Stimulated activated CD8-positive, alpha-beta memory T cell treated with anti-CD3 and anti-CD28 coated beads, Interleukin-12 subunit alpha, Interleukin-12 subunit beta, amount 100 ng/mL, for 4 hours (primary cell): ENCODE measurements at places on chromosomes 2 and 18.

DNA sequence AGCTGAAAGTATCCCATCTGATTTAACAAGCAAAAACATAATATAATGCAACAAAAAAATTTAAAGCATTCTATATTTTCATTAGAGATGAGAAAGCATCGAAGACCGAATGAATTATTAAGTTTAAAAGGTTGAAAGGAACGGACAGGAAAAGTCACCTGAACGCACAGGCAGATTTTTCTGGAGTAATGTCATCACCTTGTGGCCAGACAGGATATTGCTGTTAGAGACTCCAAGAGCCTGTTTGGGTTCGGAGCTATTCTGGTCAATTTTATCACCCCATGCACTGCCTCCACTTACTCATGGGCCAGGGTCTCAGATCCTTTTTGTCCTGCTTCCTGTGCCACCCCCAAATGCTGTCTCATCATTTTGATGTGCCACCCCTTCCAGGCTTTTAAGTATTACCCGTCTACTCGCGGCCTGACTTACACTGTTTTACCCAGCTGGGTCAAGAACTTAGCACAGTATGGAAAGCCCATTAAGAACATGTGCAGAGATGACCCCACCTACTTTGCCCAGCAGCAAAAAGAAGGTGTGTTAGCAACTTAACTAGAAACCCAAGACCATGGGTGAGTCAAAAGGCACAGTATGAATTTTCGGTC is 27.3 kb downstream of the GKN2 start:
- DNase-seq = no peak

- DNase-seq = no peak
Measured at GRCh38 chr2:240213476-240214421, 73.3 kb upstream of the OTOS start.

- no peak for DNase-seq
Measured at GRCh38 chr2:205361272-205361671, 321.0 kb upstream of the NRP2 start.

- no peak for DNase-seq
Measured at GRCh38 chr2:204201507-204201906, 264.9 kb downstream of the ICOS start.

GRCh38 chr18:23131693-23132319 is 3.5 kb upstream of the CABLES1 start:
- DNase-seq = no peak

DNA sequence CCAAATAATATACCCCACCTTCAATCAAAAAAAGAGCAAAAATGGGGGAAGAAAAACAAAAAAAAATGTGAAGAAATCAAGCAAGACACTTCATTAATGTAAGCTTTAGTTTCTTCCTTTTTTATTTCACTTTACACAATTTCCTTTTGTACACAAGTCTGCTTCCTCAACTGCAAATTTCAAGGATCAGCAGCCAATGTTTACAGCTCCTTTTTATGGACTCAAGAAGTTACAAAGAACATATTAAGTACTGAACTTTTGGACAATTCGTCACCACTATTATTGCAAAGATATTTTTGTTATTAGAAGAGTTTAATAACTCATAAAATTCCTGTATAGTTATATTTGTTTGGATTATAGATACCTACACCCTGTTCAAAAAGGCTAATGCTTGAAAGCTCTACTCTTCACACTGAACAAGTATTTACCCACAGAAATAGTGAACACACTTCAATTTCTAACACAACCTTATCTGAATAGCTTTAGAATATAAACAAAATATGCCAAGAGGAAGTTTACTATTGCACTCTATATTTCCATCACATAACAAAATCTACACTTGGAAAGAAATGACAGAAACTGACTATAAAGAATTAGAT is 658.7 kb upstream of the CNTNAP5 start:
- no peak for DNase-seq

GRCh38 chr2:240298117-240298790 is 137.2 kb upstream of the GPC1 start:
- DNase-seq = no peak

DNA sequence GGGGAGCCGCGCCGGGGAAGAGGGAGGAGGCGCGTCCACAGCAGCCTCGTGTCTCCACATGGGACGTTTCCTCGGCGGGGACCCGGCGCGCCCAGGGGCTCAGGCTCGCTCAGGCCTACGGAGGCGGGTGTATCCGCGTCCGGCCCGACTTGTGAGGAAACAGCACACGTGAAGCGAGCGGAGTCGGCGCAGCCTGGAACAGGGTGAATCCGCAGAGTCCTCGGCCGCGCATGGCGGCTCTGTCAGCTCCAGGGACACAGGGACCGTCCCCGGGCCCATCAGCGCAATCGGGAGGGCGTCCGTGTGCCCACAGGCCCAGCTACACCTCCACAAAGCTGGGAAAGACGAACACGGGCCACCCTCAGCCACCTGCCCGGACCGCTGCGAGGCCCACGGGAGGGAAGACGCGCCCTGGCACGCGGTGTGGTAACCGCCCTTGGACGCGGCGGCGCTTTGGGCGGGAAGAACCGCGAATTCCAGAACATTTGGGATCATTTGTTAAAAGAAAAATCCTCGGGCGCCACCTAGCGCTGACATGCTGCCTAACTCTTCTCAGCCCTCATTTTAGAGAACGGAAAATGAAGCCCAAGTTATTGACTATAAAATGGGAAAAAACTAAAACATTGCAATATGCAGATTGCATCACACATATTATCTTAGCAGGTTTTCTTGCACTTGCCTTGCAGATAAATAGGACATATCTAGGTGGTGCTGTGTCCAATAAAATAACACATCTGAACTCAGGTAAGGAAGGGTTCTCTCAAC is 40.4 kb downstream of the TMEM18 start:
- peak; percentile 18 for DNase-seq

DNA sequence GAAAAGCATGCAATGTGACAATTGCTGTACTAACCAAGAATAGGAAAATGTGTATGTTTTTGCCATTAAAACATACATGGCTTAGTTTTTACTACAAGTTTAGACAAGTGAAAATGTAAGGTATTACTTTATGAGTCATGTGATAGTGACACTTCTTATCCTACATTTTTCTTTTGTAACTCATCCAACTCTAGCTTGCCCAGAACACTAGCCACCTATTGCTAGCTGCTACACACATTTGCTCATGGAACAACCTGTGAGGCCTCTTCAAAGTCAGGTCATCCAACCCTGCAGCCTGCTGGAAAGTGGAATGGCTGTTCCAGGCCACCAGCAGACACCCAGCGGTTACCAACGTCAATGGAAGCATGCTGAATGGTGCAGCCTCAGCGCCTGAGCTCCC is 1043.9 kb downstream of the TMEM182 start:
- no peak for DNase-seq

DNA sequence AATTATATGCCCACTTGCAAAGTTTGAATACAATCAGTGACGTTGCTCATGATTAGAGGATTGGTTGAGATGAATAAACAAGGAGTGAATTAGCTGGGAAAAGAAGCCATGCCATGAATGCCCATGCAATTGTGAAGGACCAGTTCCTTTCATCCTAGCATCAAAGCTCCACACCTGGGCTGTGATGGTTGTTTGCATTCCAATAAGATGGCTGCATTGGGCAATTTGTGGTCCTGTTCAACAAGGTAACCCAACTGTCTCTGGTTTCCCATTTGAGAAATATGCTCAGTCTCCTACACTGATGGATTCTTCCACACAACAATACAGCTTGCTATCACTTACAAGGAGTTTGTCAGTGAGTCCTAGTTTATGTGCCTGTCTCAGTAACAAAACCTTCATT is 550.2 kb downstream of the STK39 start:
- no peak for DNase-seq

DNA sequence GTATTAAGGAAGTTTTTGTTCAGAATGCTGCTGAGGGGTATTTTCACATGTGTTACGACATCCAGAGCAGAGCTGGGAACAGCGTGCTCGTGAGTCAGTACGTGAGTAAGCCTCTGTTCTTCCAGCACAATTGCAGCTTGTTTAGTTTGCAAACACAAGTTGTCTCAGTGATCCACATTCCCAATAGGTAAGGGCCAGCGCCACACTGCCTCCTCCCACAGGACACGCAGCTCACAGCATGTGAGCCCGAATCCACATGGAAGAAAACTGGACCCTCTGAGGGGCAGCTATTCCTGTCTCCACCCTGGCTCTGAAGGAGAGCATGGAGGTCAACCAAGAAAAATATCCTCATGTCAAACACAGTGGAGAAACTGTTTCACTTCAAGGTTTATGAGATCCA is 173.9 kb upstream of the PID1 start:
- DNase-seq = no peak

DNA sequence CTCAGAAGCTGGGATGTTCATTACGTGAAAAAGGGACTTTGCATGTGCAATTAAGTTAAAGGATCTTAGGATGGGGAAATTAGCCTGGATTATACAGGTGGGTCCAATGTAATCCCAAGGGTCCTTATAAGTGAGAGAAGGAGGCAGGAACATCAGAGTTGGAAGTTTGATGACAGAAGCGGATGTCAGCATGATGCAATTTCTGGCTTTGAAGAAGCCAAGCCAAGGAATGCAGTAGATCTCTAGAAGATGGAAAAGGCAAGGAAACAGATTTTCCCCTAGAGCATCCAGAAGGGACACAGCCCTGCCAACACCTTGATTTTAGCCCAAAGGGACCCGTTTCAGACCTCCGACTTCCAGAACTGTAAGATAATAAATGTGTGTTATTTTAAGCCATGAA is 136.4 kb downstream of the LNPK start:
- no peak for DNase-seq

DNA sequence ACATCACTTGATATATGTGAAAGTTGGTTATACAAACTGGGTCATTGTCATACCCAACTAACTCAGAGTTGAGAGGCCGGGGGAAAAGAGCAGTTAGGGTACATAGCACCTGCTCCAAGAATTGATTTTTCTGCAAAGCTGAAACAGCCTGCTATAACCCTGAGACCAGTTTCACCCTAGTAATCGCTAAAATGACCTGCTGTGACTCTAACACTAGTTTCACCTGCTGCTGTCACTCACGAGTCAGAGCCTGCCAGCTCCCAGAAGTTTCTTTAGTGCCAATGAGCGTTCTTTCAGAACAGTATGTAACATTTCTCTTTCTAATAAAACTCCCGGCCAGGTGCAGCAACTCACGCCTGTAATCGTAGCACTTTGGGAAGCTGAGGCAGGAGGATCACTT is 28.0 kb downstream of the SRSF7 start:
- DNase-seq = no peak

DNA sequence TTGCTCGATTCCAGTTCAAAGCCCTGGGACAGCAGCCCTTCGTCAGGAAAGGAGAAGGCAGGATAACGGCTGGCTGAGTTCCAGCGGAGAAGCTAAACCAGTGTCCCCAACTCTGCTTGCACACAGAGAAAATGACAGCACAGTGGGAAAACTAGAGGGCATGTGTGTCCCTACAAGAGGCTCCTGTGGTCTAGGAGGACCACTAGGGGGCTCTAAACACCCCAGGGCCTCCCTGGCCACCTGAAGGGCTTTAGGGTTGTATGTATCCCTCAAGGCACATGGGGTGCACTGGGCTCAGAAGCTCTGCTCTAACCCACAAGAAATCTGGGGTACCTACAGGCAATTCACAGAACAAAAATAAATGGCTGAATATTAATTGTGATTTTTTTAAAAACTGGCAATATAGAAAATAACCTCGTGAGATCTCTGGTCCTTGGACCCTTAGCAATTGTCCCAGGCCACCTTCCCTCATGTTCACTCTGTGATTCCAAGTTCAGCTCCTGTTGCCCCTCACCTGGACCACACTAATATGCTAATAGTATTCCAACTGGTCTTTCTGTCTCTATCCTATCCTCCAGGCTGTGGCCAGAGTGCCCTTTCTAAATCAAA is 17.5 kb downstream of the STAT1 start:
- DNase-seq = no peak

GRCh38 chr2:171185941-171186340 is 25.2 kb upstream of the TLK1 start:
- no peak for DNase-seq

- no peak for DNase-seq
Measured at GRCh38 chr2:9163306-9164111, 43.1 kb upstream of the ASAP2 start.

DNA sequence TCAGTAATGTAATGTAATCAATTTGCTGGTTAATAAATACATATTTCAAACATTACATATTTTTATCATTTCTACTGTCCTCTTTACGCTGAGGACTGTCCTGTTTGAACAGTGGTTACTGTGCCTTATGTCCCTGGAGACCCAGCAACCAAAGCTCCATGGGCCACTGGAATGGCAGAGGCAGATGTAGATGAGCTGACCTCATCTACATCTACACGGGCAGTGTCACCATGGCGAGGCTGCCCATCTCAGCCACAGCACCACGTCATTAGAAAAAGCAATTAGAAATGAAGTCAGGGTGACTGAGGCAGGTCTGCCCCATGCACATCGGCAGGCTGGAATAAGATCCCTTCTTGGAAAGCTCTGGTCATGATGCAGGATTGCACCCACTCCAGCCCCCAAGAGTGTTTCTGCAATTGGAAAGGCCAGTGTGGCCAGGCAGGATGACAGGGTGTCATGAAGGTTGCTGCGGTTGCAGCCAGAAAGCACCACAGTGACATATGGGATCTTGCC is 237.5 kb downstream of the NDUFA10 start:
- DNase-seq = no peak

DNA sequence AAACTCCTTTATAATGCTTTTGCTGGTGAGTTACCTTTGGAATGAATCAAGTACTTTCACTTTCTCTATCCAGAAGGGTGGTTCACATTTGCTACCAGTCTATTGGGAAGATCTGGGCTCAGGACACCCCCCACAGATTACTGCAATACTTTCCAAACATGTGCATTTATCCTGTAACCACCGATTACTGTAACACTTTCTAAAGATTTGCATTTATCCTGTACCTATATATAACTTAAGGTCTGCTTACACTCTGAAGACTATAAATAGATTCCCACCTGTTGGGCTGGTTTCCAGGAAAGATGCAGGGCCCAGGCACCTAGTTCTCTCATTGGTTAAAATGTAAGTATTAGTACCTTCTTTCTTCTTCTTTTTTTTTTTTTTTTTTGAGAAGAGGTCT is 113.0 kb upstream of the NEDD4L start:
- no peak for DNase-seq

DNA sequence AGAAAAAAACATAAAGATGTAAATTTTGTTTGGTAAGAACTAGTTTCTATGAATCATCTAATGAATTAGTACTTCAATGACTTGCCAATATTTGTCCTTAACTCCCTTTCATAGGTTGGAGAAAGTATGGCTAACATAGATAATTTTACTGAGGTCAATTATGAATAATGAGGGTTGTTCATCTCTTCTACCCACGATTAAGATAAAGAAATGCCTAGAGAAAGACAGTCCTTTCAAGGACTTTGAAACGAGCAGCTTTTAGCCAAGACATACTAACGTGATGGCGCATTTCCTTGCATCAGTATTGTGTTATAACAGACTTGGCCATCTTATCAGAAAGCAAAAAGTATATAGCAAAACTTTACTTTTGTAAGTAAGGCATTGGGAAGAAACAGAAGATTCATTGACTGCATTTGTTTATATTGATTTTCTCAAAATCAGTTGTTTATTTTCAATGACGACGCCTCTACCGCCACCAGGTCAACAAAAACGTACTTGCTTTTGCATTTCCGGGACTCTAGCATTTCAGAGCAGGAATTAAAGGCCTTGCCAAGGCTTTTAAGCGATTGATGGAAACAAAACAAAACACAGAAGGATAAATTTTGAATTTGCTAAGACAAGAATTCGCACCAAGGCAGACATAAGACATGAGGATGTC is 961 bp downstream of the RBM43 start:
- DNase-seq = no peak
